ENCODE measurements at places on chromosomes 1 and 21.

DNA sequence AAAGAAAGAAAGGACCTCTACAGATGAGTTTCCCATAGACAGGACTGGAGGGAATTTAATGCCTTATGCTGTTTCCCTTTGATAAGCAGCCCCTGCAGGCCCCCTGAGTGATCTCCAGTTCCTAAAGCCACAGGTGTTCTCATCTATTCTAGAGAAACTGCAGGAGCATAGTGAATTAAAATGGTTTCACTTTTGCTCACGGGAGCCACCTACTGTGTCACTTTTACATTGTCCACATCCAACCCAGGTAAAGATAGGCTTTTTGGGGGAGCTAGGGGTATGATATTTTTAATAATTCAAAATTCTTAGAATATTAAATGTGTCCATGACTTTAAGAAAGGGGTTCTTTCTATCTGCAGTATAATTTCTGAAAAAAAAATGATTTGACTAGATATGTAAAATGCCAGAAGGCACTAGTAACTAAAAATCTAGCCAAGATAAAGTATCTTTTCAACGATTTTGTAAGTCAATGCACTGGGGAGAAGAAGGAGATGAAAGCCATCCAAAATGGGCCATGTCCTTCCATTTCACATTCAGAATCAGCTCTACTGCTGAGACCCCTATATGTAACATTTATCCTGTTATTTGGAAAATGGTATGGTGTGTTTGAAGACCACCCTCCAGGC lies 267.3 kb upstream of the DUSP10 start:
- DNase-seq, result no peak

DNA sequence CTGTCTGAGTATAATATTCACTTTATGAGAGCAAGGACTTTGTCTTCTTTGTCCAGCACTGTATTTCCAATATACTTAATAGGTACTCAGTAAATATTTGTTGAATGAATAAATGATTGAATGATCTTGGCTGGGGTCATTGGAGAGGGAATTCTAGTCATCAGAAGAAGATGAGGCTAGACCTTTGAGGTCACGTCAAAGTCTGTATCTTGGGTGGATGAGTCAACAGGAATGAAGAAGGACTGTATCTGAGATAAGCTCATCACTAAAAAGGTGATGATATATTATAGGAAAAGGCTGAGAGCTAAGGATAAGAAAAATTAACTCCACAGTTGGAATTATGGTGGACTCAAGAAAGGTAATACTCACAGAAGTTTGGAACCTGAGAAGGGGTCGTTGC lies 125.1 kb upstream of the MAGI3 start:
- DNase-seq, result no peak

GRCh38 chr21:45945066-45945867 lies 36.3 kb upstream of the COL6A1 start:
- DNase-seq, result no peak

DNA sequence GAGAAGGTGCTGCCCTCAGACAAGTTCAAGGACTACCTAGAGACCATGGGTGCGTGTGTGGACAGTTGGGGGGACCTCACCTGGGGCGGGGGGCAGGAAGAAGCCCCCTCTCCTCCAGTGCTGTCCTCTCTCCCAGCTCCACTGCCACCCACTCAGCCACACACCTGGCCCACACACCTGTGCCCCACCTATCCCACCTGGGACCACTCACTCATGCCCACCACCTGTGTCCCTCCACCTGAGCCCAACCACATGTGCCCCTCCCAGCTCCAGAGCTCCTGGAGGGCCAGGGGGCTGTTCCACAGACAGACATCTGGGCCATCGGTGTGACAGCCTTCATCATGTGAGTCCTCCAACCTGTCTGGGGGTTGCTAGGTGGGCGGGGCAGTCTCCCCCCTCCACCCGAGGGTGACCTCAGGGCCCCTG lies 29.0 kb downstream of the TRIM11 start:
- DNase-seq, result no peak

- no peak for DNase-seq
Measured at GRCh38 chr1:163071405-163072255, 2.5 kb downstream of the RGS4 start.

DNA sequence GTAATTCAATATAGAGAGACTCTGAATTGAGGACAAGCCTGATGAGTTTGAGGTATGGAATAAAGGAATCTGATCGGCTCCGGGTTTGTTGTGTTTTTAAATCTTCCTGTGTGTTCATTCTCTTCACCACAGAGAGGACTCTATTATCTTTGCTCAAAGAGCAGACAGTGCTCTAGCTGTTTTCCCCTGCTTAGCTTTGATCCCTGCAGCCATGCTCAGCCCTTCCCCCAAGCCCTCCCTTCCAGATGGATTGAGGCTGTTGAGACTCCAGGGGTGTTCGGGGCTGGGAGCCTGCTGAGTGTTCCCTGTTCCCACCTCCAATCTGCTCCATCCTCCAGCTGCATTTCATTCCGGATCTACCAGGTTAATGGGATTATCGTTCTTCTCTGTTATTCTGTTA lies 74.2 kb upstream of the CXADR start:
- no peak for DNase-seq

GRCh38 chr1:182666706-182667105 lies 17.7 kb downstream of the RGS8 start:
- no peak for DNase-seq

DNA sequence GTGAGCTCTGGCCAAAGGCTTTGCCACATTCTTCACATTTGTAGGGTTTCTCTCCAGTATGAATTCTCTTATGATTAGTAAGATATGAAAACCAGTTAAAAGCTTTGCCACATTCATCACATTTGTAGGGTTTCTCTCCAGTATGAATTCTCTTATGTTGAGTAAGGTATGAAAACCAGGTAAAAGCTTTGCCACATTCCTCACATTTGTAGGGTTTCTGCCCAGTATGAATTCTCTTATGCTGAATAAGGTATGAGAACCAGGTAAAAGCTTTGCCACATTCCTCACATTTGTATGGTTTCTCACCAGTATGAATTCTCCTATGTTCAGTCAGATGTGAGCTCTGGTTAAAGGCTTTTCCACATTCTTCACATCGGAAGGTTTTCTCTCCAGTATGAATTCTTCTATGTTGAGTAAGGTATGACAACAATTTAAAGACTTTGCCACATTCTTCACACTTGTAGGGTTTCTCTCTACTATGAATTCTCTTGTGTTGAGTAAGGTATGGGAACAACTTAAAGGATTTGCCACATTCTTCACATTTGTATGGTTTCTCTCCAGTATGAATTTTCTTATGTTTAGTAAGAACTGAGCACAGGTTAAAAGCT lies 20.7 kb downstream of the ZNF695 start:
- no peak for DNase-seq

- no peak for DNase-seq
Measured at GRCh38 chr1:54481201-54481884, 66.7 kb upstream of the ACOT11 start.

GRCh38 chr1:246219508-246220030 lies 287.5 kb downstream of the SMYD3 start:
- no peak for DNase-seq

GRCh38 chr1:223403184-223403815 lies 10.1 kb downstream of the CCDC185 start:
- no peak for DNase-seq

DNA sequence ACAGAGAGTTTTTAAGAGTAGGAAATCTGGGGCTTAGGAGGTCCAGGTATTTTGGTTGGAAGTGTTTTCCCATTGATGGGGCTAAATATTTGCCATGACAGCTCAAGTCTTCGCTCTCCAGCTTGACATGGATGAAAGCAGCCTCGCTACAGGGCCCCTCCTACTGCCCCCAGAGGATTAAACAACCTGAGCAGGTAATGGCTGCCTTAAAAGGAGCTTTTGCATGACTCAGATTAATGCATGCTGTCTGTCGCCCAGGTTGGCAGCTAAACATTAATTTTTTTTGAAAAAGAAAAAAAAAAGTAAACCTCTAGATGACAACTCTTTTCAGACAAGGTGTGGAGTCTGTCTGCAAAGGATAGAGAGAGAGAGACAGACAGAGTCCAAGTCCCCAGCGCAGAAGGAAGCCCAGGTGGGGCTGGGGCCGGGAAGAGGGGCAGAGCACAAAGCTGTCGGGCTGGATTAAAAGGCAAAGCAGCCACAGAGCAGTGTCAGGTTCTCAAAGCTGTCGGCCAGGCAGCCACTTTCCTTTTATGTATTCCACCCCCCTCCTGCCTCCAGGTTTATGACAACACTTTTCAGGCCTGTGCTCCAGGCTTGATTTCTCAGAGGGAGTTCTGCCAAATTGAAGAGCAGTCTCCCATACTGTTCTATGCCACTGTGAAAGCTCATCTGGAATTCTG lies 127.9 kb downstream of the CLIC6 start:
- DNase-seq, result no peak

DNA sequence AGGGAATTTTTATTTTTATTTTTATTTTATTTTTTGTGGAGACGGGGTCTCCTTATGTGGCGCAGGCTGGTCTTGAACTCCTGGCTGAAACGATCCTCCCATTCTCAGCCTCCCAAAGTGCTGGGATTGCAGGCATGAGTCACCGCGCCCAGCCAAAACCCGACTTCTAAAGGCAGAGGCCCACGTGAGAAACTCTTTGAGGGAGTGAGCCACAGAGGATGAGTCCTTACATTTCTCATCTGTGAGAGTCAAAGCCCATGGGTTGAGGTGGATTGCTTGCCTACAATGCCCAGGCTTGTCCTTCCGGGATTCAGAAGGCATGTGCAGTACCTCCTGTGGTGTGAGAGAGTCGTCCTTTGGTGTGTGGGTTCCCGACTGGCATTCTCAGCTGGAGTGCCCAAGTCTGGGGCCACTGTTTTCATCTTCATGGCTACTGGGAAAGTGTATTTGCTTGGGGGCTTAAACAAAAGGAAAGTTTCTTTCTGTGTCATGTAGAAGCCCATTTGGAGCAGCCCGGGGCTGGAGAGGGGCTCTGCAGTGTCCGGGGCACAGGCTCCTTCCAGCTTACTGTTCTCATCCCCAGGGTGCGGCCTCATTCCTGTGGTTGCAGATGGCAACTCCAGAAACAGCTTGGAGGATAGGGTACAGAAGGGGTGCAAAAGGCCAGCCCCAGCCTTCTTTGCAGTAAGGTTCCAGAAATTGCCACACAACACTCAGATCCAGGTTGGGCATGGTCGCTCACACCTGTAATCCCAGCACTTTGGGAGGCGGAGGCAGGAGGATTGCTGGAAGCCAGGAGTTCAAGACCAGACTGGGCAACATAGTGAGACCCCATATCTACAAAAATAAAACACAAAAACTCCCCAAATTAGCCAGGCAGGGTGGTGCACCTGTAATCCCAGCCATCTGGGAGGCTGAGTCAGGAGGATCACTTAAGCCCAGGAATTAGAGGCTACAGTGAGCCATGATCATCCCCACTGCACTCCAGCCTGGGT lies 29.4 kb upstream of the CSF3R start:
- no peak for DNase-seq

- DNase-seq, result no peak
Measured at GRCh38 chr1:54987919-54988705, 7.7 kb downstream of the TMEM61 start.

DNA sequence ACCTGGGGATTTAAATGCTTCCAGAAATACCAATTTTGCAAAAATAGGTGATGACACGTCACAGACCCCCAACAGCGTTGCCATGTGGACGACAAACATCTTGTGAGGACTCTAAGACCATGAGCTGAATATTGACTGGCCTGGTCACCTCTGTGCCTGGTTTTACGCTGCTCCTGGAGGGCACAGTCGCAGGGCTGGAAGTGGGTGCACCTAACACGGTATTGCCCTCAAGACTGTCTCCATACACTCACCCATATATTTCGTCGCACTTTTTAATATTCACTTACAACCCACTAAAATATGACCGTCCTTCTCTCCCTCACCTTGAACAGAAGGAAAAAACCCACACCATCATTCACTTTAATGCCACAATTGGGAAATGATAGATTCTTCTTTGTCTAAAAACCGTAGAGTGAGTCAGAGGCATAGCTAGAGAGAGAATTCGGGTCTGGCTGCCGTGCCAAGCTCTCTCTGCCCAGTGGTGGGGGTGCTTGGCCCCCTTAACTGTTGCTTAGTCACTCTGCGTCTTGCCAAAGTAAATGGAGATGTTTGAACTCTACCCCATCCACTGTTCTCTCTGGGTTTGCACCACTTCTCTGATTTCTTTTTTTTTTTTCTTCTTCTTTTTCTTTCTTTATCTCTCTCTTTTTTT lies 40.8 kb upstream of the UTS2 start:
- no peak for DNase-seq

DNA sequence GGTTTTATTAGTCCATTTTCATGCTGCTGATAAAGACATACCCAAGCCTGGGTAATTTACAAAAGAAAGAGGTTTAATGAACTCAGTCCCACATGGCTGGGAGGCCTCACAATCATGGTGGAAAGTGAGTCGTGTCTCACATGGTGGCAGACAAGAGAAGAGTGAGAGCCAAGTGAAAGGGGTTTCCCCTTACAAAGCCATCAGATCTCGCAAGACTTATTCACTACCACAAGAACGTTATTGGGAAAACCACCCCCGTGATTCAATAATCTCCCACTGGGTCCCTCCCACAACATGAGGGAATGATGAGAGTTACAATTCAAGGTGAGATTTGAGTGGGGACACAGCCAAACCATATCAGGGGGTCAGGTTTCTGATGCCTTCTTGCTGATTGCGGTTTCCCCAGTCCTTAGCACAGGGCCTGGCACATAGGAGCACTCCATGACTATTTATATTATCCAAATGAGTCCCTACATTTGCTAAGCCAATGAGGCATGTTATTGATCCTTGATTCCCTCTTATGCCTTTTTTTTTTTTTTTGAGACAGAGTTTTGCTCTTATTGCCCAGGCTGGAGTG lies 35.3 kb upstream of the PAXBP1 start:
- DNase-seq, result no peak

DNA sequence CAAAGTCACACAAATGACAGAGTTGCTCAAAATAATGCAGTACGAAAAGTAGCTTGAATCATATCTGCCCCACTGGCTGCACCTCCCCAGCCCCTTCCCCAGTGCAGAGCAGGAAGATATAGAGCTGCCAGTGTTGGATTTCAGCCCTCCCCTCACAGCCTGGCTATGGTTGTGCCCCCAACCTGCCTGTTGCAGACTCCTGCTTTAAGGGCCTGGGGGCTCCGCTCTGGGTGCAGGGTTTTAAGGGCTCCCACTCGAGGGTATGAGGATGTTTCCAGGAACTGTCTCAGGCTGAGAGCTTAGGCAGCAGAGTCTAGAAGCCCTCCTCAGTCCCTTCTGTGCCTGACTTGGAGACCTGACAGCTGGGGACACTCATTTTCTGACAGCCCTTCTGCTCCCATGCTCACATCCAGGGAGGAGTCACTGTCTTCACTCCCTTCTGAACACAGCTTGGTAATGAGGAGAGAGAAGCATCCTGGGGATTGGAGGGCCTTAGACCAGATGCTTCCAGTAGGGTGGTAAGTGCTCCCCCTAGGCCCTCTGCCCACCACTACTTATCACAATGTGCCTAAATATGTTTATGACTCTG lies 4.6 kb downstream of the S100A9 start:
- DNase-seq, result no peak
